ENCODE measurements at places on chromosomes 12 and 14.

DNA sequence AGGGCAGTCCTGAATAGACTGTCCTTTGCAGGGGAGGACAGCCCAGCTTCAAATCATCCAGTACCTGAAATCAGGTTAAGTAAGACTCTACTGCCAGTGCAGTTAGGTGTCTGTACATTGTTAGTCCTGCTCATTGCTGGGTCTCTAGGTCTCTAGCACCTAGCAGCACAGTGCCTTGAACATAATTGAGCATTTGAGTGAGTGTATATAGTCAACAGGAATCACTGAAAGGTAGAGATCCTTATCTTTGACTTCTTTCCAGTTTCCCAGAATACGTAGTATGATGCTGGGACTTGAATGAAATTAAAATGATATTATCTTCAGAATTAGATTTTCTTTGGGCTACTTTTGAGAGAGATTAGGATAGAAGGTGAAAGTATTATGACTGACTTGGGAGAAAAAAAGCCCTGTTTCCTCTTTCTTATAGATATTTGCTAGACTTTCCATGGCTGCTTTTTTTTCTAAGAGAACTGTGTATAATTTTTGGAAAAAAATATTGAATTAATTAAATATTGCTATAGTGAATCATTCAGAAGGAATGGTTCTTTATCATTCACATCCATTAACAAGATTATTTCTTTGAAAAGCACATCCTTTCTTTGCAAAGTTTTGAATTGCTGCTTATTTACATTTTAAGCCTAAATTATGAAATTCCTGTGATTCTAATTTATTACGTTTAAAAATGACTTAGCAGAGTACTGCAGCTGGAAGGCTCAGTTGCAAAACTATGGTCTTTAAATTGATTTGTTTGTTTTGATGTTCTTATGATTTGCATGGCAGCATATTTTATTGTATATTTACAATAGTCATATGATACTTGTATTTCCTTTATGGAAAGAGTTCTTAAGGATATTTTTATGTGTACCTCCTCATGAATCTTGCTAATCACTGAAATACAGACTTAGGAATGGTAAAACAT is 51.6 kb downstream of the PPP4R4 start:
- DNase-seq = no peak

- no peak for DNase-seq
Measured at GRCh38 chr12:56120158-56120846, 2.2 kb downstream of the ZC3H10 start.

GRCh38 chr12:109943811-109944210 is 43.7 kb downstream of the TCHP start:
- DNase-seq = no peak

DNA sequence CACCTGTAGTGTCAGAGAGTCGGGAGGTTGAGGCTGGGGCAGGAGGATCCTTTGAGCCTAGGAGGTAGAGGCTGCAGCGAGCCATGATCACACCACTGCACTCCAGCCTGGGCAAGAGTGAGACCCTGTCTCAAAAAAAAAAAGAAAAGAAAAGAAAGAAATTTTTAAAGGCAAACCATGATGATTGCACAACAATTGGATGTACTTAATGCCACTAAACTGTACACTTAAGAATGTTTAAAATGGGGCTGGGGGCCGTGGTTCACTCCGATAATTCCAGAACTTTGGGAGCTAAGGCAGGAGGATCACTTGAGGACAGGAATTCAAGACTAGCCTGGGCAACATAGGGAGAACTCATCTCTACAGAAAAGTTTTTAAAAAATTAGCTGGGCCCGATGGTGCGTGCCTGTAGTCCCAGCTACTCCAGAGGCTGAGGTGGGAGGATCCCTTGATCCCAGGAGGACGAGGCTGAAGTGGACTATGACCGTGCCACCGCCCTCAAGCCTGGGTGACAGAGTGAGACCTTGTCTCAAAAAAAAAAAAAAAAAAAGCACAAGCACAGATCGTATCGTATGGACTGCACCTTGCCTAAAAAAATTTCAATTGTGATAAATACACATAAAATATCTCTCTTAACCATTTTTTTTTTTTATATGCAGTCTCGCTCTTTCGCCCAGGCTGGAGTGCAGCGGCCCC is 32.7 kb downstream of the JAG2 start:
- DNase-seq = no peak

- no peak for DNase-seq
Measured at GRCh38 chr12:125021096-125021495, 27.7 kb downstream of the BRI3BP start.

DNA sequence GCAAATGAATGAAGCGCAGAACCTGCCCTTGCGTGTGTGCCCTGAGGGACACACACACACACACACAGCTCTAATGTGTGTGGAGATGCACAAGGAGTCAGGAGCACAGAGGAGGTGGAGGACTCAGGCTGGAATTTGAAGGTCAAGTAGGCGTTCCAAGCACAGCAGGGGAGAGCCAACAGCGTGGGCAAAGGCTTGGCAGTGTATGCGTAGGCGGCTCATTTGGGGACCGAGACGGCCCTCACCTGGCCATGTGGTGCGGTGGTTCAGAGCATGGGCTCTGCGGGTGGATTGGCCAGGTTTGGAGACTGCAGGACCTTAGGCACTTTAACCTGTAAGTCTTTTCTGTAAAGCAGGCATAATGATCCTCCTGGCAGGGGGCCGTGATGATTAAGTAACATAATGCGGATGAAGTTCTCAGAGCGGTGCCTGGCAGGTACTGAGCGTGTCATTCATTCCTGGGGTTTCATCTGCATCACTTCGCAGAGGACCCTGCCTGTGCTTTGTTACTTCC is 69.5 kb upstream of the SLC24A4 start:
- DNase-seq = no peak

DNA sequence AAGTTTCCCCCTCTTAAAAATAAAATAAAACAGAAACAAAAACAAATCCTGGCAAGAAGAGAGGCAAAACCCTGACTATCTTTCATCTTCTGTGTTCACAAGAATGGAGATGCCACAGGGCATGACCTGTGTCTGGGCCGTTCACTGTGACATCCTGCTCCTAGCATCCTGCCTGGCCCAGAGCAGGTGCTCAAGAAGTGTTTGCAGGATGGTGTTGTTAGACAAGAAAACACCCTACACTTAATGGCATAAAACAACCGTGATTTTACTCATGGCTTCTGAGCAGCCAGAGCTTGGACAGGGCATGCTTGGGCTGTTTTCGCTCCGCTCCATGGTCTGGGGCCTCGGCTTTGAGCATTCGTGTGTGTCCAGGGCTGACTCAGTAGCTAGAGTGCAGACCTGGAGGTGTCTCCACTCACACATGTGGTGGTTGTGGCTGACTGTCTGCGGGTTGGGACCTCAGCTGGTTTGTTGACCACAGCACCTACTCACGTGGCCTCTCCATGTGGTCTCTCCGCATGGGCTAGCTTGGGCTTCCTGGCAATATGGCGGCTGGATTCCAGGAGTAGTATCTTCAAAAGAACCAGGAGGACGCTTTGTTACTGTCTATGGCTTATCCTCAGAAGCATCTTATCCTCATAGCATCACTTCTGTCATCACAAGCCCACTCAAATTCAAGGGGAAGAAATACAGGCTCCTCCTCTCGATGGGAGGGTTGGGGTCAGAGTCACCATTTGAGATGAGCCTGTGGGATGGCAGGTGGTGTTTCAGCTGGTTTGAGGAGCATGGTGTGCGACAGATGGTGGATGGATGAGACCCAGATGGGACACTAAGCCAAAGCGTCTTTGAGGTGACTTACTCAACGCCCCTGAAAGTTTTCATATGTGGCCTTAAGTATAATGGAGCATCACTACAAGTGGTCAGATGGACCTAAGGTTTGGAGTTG is 33.2 kb upstream of the FZD10 start:
- DNase-seq = no peak

All from thoracic aorta (tissue), 2 donors.